ENCODE measurements at places on chromosomes 7 and 10. TPM values are rescaled to one million over a fixed set of nuclear protein-coding genes. Genes with fewer than 3 reads are reported as not detected.

DNA sequence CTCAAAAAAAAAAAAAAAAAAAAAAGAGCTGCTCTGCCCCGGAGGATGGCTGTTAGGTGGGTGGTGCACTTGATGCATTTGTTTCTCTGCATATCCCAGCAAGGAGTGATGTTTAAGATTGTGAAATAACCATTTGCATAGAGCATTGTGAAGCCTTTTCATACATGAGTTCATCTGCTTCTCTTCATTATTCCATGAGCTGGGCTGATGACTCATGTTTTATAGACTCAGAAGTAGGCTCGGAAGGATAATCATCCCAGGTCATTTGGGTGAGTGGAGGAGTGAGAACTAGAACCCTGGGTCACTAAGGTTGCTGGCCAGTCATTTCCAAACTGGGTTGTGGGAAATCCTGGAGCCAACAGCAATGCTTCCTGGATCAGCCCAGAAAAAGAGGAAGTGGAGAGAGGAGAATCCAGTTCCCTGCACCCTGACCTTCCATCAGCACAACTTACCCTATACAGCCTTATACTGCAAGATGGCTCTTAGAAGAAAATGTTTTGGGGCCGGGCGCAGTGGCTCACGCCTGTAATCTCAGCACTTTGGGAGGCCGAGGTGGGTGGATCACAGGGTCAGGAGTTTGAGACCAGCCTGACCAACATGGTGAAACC lies 45.3 kb downstream of the TACC2 start:
- H3K4me1 ChIP-seq, result peaks cover 6% of the 10 kb centered on the region
- no peaks in the 10 kb centered on the region for H3K36me3 ChIP-seq
- H3K4me3 ChIP-seq, result no peak overlapping the region
- no peak overlapping the region for H3K27ac ChIP-seq

- H3K4me3 ChIP-seq, result no peak overlapping the region
- peaks cover 15% of the 10 kb centered on the region for H3K36me3 ChIP-seq
- H3K27me3 ChIP-seq, result peaks cover 6% of the 10 kb centered on the region
- DNase-seq, result no peak
These were observed 16.6 kb downstream of the ADGRA1 start for GRCh38 chr10:133104068-133104962.

DNA sequence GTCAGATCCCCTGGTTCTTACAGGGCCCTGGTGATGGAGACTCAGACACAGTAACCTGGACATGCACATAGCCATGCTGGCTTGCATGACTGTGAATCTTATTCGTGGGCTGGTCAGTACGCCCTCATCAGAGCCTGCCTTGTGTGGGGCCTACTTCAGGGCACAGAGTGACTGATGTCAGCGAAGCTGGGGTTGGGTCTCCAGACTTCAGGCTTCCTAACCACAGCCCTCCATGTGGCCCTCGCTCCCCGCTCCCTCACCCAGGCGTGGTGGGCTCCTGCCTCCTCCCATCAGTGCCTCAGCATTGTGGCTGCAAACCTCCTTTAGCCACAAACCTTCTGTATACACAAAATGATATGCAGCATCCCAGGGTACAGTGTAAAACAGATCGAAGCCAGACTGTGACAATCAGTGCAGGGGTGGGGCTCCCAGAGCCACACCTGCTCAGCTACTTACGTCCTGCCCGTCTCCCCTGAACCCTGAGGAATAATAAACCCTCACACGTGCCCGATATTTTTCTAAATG lies 7.1 kb upstream of the C10orf105 start:
- H3K4me3 ChIP-seq, result no peak overlapping the region
- no peaks in the 10 kb centered on the region for H3K27me3 ChIP-seq
- no peak for DNase-seq
- H3K4me1 ChIP-seq, result no peaks in the 10 kb centered on the region

DNA sequence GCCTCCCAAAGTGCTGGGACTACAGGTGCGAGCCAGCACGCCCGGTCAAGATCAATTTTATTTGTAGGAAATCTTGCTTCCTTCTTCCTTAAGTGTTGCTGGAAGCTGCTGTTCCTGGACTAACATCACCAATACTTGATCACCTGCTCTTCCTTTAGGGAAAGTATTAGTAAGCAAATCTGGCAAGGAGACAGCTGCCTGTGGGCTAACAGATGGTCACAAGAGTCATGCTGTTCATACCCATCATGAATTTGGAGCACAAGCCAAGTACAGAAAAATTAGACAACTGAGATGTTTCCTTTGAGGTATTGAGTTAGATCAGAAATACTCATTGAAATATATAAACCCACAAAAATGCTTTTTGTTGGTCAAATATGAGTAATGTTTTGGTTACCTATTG lies 27.9 kb downstream of the BAIAP2L1 start:
- peaks cover 5% of the 10 kb centered on the region for H3K4me1 ChIP-seq
- no peak overlapping the region for H3K4me3 ChIP-seq
- no peak for DNase-seq
- H3K36me3 ChIP-seq, result 0 out of 2 replicates have a peak, but pooled peaks cover 3% of the 10 kb centered on the region

DNA sequence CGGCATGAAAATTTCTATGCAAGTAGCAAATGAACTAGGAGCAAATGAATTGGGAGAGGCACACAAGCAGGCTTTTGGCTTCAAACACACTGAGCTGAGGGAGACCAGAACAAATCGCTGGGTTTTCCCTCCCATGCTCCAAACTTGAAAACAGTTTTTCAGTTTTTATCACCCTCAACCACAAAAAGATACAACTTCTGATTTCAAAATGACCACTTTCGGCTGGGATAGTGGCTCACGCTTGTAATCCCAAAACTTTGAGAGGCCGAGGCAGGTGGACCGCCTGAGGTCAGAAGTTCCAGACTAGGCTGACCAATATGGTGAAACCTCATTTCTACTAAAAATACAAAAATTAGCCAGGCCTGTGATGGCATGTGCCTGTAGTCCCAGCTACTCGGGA lies 9.0 kb upstream of the CHUK start:
- peaks cover 48% of the 10 kb centered on the region for H3K36me3 ChIP-seq
- no peak overlapping the region for H3K27ac ChIP-seq
- no peaks in the 10 kb centered on the region for H3K4me1 ChIP-seq
- H3K4me3 ChIP-seq, result no peak overlapping the region
- H3K27me3 ChIP-seq, result no peaks in the 10 kb centered on the region

DNA sequence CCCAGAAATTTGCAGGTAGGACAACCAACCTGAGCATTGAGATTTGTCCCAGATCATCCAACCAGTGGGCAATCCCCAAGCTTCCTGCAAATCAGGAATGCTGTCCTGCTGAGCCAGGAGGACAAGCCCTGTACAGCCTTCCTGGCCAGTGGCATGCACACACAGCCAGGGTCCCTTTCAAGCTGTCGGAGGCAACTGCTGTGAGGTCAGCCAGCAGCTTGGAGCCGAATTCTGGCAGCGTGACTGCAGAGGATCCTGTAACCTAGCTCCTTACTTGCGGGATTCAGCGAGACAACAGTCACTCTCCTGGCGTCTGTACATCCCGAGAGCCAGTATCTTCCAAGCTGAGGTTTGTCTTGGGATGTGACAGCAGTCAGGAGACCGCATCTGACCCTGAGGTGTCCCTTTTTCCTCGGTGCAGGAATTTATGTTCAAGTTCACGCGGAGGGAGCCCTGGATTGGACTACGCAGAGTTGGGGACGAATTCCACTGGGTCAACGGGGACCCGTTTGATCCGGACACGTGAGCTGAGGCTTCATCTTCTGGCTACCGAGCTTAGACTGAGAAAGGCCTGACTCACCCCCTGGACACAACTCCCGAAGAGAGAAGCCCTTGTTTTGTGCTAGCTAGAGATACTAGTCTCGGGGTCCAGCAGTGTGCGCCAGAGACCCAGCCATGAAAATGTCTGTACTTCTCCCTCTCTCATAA lies 18.3 kb downstream of the CLEC2L start:
- H3K27ac ChIP-seq, result no peak overlapping the region
- peaks cover 20% of the 10 kb centered on the region for H3K4me1 ChIP-seq
- peak; percentile 40 for DNase-seq
- H3K27me3 ChIP-seq, result peaks cover 5% of the 10 kb centered on the region
- H3K36me3 ChIP-seq, result no peaks in the 10 kb centered on the region

DNA sequence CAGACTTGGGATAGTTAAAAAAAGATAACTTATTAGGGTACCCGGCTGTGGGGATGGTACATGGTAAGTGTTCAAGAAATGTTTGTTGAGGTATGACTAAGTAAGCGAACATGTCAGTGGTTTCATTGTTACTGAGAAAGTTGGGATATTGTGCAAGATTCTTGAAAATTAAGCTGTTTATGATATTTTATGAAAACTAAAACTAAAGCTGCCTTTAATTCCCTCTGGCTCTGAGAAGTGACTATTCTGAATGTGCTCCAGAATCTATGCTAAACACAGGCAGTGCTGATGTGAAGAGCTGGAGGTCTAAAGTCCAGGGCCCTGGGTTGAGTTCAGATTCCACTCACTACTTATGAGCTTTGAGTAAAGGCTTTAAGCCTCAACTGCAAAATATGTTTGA lies 72.9 kb downstream of the AOAH start:
- peaks cover 54% of the 10 kb centered on the region for H3K4me1 ChIP-seq
- no peak overlapping the region for H3K27ac ChIP-seq

DNA sequence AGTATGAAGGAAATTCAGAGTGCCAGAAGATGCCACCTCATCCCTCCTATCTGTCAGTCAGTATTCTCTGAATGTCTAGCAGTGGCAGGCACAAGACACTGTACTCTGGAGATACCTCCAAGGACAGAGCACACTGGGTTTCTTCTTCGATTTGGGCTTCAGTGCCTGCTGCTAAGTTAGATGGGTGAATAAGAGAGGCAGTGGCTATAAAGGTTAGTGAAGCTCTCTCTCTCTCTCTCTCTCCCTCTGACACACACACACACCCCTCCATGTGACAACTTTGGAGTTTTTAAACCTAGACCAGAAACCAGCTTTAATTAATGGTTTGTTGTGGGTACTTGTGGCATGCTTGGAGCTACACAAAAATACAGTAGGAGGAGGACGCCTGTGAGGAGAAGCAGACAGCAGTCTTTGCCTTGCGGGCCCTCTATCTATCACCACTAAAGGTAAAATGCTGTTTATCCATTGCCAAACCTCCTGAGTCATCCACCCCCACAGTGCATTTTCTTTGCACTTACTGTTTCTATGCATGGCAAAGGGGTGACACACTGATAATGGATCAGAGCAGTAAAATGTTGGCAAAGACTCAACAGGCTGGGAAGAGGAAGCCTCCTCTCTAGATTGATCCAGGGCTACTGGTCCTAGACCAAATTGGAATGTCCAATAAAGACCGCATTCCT lies 102.5 kb downstream of the TRIL start:
- H3K4me3 ChIP-seq, result no peak overlapping the region
- no peak overlapping the region for H3K27ac ChIP-seq
- no peaks in the 10 kb centered on the region for H3K36me3 ChIP-seq

The CPED1 gene
- 0.44 TPM for total RNA-seq

DNA sequence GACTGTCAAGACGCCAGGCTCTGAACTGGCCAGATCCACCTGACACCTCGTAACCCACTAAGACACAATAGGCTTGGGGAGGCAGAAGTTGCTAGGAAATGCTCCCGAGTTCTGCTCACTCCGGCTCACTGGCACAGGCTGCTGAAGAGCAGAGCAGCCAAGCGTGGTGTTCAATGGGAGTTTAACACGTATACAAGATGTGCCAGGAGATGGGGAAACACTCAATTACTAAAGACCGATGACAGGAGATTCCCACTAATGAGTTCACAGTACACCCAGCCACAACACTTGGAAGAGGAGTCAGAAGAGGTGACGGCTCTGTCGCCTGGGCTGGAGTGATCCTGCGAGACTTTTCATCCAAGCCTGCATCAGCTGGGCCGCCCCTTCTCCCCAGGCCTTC lies 303.4 kb downstream of the GFRA1 start:
- peaks cover 4% of the 10 kb centered on the region for H3K36me3 ChIP-seq
- peaks cover 7% of the 10 kb centered on the region for H3K4me1 ChIP-seq
- no peak for DNase-seq
- H3K27ac ChIP-seq, result no peak overlapping the region
- H3K4me3 ChIP-seq, result no peak overlapping the region

DNA sequence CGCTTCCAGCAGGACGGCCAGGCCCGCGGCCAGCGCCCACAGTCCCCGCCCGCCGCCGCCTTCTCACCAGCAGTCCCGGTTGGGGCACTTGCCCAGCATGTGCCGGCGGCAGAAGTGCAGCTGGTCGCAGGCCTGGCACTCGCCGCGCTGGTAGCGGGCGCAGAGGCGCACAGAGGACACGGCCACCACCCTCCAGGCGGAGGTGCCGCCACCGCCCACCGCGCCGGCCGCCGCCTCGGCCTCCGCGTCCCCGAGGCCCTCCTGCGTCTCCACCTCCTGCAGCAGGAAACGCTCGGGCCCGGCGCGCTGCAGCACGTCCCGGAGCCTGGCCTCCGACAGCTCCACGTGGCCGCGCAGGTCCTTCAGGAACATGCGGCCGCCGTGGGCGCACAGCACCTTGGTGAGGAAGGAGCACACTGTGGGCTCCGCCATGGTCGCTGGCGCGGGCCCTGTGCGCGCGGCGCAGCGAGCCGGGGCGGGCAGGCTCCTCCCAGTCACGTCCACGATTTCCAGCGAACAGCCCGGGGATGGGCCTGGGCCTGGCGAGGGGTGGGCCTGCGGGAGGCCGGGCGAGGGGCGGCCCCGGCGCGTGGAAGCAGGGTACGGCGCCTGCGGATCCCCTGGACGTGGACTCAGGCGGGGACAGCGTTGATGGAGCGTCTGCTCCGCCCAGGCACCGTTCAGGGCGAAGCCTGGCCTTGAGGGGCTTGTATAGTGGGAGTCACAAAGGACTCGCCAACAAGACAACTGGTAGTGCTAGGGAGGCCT lies at the start of gene ZC3HAV1L:
Gene ZC3HAV1L, minus strand, starts transcription at position 457 of the 768 bp plus-strand sequence. Its CDS starts 25 bp downstream, at position 432.
- peaks cover 21% of the 10 kb centered on the region for H3K36me3 ChIP-seq
- H3K4me3 ChIP-seq, result peak within 1 kb of the TSS; percentile 67
- DNase-seq, result peak; percentile 55

GRCh38 chr7:8601121-8601520 lies 167.7 kb downstream of the NXPH1 start:
- no peaks in the 10 kb centered on the region for H3K27me3 ChIP-seq
- H3K4me3 ChIP-seq, result no peak overlapping the region
- no peaks in the 10 kb centered on the region for H3K36me3 ChIP-seq

- H3K4me1 ChIP-seq, result peaks cover 45% of the 10 kb centered on the region
- H3K27ac ChIP-seq, result no peak within 1 kb of the TSS
- DNase-seq, result peak; percentile 29
- H3K36me3 ChIP-seq, result no peaks in the 10 kb centered on the region
- peaks cover 86% of the 10 kb centered on the region for H3K27me3 ChIP-seq
- H3K4me3 ChIP-seq, result peak within 1 kb of the TSS; percentile 75
These were observed at the start of gene PLXNA4 for GRCh38 chr7:132575982-132576720. TSS of gene PLXNA4 (minus strand) at chr7:132576470. CDS start at chr7:132508693, 67,777 bp downstream.

The SYT15B gene
- 0.32 TPM for total RNA-seq

DNA sequence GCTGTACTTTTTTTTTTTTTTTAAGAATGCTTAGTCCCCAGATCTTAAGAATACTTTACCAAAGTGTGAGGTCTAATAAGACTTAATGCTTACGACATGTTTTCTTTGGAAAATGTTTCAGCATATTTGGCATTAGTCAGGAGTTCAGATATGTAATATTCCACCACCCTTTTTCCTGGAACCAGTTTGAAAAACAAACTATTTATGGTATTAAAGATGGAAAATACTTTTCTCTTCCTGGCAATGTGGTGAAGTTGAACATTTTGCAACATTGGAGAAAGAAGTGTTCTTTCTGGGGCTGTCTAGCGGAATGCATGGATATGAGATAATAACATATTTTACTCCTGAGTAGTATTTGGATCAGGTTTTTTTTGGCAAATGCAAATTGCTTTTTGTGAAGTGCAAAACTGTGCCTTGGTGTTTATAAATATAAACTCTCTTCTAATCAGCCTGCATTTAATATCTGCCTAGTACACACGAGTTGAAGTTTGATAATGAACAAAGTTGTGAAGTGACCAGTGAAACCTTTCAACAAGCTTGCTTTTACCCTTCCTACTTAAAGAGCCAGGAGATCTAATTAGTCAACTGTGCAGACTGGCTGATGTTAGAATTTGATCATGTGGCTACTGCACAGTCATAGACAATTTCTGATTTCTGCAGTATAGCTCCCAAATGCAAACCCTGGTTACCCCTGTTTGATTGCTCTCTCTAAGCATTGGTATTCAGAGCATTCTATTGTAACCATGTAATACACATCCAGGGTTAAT lies 20.9 kb downstream of the MAP3K8 start:
- no peak for DNase-seq
- peaks cover 34% of the 10 kb centered on the region for H3K4me1 ChIP-seq
- no peak overlapping the region for H3K4me3 ChIP-seq
- no peak overlapping the region for H3K27ac ChIP-seq

Measured in WTC11 (cell line).